ENCODE measurements at places on chromosomes 2 and 18. TPM values are rescaled to one million over a fixed set of nuclear protein-coding genes. Genes with fewer than 3 reads are reported as not detected.

DNA sequence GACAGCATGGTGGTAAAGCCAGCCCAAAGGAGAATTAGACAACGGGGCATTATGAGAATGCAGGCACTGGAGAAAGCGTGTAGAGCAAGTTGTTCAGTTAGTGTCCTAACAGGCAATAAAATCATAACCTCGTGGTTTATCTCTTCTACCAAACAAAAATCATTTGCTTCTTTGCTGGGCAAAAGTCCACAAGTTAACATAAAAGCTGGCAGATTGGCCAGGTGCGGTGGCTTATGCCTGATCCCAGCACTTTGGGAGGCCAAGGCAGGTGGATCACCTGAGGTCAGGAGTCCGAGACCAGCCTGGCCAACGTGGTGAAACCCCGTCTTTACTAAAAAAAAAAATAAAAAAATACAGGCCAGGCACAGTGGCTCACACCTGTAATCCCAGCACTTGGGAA is 364.1 kb downstream of the SETBP1 start:
- no peak for DNase-seq

- DNase-seq = no peak
Observed at GRCh38 chr2:220585241-220585640, 957.8 kb downstream of the SLC4A3 start.

DNA sequence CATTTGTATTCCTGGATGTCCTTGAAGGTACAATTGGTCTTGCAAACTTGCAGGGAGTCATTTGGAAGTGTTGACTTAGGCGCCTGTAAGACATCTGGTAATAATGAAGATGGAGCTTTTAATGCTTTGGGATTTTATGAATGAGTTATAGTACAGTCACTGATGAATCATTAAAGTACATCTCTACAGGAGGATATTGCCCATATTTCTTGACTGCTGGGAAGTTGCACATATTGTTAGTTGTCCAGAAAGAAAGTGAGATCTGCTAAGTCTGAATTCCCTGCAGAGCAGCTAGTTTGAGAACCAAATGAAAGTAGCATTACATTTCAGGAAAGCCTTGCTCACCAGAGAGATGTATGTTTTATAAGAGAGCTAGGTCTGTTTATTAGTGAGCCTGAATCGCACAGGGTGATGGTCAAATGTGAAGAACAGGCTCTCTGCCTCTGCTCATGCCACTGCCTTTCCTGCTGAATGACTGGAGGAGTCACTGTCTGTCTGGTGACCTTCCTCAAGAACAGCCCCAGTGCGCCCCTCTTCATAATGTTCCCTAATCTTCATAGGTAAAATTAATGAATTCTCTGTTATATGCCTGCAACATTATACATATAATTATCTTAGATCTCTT is 138.9 kb upstream of the KLHL14 start:
- DNase-seq = no peak

- no peak for DNase-seq
Observed at GRCh38 chr2:46377101-46377581, 79.9 kb downstream of the EPAS1 start.

- DNase-seq = no peak
Observed at GRCh38 chr2:98463988-98464771, 19.5 kb downstream of the INPP4A start.

- DNase-seq = no peak
Observed at GRCh38 chr2:10576456-10576855, 113.3 kb downstream of the NOL10 start.

- DNase-seq = no peak
Observed at GRCh38 chr2:13522917-13523821, 806.4 kb downstream of the TRIB2 start.

- no peak for DNase-seq
Observed at GRCh38 chr18:78953566-78953965, 26.1 kb upstream of the SALL3 start.

DNA sequence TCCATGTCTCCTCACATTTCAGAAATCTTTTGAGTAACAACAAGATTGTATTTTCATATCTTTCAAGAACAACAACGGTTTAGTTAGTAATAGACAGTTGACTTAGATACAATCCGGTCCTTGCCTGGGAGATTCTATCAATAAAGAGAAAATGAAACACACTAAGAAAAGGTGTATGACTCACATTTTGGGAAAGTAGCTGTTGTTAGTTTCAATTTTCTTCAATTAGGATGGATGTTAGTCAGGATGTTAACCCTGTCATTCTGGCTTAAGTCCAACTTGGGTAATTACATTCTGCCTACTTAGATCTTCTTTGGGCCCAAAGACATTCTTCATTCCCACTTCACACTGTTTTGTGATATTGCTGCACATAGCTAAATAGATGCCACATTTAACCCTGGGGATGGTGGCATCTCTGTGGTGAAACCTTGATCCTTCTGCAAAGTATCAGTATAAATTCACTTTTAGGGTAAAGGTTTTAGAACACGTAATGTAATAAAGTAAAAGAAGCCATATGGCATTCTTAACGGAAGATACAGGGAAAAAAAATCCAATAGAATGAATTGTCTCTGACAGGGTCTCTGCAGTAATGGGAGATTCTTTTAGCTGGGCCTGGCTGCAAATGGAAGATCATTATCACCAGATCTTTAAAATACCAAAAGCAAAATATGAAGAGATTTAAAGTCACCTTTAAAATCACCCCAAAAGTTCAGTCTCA is 365.5 kb downstream of the FIGN start:
- no peak for DNase-seq

Gene IL36G
- not detected for total RNA-seq

Gene C2orf80
- total RNA-seq = not detected

Gene GKN1
- total RNA-seq = not detected
